Large intestine (tissue), 12 donors: ENCODE measurements at places on chromosomes 5 and 9.

GRCh38 chr9:70614786-70615463, 200.5 kb upstream of the KLF9 start:
- DNase-seq = no peak

DNA sequence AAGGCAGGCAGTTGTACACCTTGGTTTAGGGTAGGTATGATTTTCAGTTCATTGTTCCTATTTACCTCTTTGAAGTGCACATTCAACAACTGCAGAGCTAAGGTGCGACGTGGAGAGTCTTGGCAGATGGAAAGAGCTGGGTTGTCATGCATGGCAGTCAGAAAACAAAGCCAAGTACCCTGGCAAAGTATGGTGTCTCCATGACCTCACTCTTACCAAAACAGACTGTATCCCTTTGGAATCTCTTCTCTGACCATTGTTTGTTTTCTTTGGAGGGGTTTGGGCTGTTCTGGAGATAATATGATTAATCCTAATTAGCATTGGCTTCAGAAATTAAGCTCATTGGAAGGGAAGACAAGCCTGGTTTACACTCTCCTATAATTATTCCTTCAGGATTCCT, 665.7 kb downstream of the DNAH5 start:
- no peak for DNase-seq

DNA sequence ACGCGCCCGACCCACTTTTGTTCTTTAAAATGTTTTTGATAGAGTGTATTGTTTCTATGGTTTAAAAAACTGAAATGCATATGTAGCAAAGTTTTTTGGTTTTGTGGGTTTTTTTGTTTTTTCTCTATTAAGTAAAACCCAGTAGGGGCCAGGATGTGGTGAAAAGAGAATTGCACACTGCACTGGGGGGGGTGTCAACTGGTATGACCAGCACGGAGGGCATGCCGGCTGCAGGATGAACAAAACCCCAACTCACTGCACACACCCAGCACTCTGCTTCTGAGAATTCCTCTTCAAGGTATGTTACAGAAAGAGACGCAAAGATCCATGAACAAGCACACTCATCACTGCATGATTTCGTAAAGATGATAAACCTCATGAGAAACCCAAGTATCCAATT, 75.0 kb downstream of the STK10 start:
- DNase-seq = no peak

DNA sequence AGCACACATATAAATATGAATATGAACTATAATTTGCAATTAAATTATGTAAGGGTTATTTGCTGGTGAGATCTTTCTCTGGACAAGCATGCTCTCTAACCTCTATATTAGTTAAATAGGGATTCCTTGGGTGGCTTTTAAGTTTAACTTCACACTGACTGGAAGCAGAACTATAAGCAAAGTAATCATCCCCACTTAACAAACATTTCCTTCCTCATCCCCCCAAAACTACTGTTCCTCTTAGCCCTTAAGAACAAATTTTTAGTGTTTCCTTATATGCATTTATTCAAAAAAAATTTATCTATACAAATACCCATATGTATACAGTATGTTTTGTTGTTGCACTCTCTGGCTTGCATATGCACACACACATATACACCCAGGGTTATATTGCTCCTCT, 512.1 kb upstream of the MEF2C start:
- DNase-seq = no peak

- DNase-seq = peak; percentile 82
Measured at GRCh38 chr5:65184780-65185179, 296.9 kb downstream of the ADAMTS6 start.

- DNase-seq = no peak
Measured at GRCh38 chr9:83299571-83299970, 236.6 kb upstream of the RASEF start.

DNA sequence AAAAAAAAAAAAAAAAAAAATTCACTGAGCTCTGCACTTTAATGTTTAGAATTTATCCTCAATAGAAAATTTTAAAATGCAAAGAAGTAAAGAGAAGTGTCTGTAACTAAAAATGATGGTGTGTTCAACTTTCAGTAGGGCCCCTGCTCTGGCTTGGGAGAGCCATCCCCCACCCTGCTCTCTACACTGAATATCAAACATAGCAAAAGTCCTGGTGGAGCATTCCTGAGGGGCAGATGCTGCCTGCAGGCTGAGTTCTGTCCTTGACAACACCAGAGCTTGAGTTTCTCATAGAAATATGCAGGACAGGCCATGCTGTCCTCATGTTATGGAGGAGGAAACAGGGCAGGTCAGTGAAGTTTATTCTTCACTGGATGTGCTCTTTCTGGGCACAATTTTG, 7.1 kb upstream of the SEMA4D start:
- no peak for DNase-seq

DNA sequence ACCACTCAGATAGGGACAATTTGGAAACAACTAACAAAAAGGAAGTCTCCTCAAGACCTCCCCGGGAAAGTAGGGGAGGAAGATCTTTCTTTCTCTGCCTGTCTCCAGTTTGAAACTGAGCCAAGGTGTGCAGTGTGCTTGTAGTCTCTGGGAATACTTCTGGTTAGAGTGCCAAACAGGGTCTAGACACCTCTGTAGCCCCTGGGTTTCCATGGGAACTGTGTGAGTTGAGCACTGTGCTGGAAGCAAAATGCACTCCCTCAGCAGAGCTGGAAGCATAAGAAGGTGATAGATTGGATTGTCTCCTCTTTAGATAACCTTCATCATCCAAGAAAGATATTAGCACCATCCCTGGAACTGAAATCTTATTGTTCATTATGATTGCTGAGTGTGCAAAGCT, 129.2 kb upstream of the TNPO1 start:
- no peak for DNase-seq

DNA sequence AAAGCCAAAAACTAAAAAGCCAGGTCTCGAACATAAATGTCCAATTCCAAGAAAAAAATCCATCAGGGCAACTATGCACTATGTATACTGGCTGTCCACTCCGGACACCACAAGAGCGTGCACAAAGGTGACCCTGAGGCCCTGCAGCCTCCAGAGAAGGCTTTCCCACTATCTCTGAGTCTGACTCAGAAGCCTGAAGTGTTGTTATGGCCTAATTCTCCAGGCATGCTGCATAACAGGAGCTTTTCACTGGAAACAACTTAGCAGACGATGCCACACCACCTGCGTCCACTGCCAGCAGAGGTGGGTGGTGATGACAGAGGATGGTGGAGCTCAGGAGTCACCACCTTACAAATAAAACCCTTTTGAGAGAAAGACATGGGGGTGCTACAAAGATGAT, 63.7 kb downstream of the HABP4 start:
- no peak for DNase-seq

DNA sequence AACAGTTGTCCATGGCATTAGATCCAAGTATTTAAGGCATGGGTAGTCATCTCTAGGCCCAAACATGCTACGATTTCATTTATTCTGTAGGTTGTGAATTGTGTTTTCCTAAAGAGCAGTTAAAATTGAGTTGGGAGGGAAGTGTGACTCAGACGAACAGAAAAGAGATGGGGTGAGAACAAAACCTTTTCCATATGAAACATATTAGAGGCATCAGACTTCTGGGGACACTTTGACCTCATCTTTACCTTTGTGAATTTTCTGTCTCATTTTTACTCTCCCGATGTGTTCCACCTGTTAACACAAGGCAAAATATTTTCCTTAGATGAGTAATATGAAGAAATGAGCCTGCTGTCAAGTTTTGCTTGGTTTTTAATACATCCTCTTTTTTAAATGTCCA, 181.3 kb downstream of the ESM1 start:
- DNase-seq = no peak

DNA sequence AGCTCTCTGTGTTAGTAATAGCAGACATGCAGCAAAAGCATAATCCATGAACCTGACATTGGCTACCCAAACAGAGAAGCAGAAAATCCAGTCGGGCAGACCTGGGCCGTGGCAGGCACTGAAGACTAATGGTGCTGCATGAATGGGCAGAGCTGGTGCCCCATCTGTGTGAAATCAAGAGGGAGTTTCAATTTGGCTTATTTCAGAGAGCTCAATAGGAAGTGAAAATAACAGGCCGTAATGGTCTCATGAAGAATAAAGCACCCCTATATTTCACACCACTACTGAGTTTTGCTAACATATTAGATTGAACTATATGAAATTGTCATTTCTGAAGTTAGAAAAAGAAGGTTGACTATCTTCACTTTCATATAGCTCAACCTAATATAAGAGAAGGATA, 149.7 kb downstream of the ENC1 start:
- no peak for DNase-seq

DNA sequence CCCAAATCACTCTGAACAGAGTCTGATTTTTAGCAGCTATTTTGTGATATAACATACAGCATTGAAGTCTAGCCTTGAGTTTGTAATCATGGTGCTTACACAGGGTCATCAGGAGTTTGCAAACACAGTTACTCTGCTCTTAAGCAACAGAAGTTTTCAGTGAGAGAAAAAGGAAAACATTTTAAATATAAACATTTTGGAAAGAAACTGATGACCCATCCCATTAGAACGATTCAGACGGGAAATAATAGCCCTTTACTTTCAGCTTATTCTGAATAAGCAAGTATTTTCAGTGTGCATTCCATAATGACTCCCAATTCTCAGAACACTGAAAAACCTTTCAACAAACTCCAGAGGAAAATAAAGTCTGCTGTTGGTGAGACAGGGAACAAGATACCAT, 46.7 kb upstream of the TMC1 start:
- DNase-seq = no peak
